Suprapubic skin (tissue), 4 donors: ENCODE measurements at places on chromosomes 7 and 10.

- DNase-seq, result no peak
These were observed 51.2 kb downstream of the ANLN start for GRCh38 chr7:36440880-36441279.

DNA sequence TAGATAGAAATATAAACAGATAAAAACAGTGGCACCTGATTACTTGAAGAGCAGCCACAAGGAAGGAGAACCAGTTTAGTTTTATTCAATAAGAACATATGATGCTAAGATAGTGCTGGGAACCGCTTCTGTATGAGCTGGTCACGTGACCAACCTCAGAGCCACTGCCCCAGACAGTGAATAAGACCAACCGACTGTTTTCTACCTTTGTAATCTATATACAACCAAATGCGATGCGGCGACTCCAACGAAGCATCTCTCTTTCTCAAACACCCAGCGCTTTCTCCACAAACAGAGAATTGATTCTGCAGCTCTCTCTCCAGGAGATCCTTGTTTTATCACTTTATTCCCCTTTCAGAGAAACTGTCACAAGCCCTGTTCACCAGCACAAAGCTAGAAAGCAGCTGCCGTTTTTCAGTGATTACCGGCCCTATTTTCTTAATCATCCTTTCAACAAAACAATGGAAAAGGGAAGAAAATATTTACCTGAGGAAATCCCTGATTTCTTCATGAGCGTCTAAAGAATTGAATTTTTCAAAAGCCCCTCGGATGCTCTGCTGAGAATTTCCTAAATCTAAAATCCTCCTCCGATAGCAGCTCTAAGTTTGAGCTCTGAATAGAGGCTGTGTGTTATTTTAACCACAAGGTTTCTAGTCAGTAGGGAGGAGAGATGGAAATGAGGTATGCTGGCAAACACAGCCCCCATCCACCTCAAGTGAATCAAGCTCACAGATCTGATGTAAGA, 55.7 kb upstream of the JCAD start:
- DNase-seq, result no peak

DNA sequence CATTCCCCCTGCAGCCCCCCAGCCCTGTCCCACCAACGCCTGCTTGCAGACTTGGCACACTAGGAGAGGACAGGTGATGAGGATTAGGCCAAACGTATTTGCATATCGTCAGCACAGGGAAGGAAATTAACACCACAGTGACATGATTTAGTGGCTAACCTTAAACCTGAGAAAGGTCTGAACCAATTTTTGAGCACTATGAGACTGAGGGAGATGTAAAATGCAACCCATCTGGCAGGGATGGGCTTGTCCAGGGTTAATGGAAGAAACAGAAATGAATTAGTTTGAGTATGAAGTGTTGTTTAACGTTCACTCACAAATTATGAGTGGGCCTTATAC, 183.6 kb downstream of the TAX1BP1 start:
- no peak for DNase-seq

GRCh38 chr10:59878915-59879314, 27.4 kb downstream of the CCDC6 start:
- no peak for DNase-seq

- DNase-seq, result no peak
These were observed 69.6 kb upstream of the VWC2 start for GRCh38 chr7:49703881-49704280.

- DNase-seq, result no peak
These were observed 97.7 kb downstream of the ARHGAP12 start for GRCh38 chr10:31830887-31831286.

DNA sequence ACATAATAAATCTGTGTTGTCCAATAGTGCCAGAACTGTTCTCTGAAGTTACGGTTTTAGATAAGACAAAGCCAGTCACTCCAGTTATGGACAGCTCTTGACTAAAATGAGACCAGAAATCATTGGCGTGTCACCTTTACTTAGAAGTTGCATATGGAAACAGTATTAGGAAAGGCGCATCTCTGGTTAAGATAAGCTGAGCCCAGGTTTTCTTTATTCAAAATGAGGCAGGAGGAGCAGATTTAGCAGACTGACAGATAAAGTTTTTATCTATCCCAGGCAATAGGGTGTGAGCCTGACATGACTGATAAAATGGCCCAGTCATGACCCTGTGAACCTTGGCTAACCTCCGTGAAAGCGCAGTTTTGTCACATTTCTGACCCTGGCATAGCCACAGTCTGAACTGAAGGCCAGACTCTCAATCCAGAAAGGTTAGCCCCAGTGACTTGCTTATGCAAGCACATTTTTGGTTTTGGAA, 4.2 kb downstream of the CYP26A1 start:
- no peak for DNase-seq

DNA sequence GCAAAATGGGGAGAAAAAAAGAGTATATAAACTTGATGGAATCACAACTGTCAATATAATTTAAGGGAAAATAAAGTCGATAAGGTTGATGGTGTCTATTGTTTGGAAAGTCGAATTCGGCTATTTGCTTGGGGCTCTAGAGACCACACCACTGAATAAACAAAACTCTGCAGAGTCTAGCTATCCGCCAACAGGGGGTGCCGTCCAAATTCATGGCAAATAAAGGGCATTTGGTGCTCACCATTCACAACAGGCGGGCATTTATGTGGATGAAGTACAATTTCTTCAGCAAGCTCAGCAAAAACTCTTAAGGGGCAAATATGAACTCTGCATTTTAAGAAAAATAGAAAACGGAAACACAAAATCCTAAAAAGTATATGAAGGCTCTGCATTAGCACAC, 23.3 kb downstream of the CD36 start:
- DNase-seq, result no peak

- DNase-seq, result peak; percentile 74
These were observed 765 bp downstream of the WBP1L start for GRCh38 chr10:102744374-102745051.

- no peak for DNase-seq
These were observed 126.1 kb upstream of the AGR3 start for GRCh38 chr7:17007841-17008240.

DNA sequence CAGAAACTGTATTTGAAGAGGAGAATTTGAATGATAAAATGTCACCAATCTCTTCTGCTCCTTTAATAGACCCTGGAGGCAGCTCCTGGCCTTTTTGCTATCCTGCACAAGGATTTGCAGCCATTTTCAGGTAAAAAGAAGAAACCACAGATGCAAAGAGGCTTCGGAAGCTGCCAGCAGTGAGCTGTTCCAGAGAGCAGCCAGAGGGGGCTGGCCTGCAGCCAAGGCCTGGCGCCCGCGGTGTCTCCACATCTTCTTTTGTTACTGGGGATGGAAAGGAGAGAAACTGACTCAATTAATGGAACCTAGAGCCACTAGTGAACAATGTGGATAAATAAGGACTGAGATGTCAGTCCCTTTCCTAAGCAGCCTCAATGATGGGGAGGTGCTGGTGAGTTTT, 23.9 kb upstream of the GPR26 start:
- peak; percentile 23 for DNase-seq

- DNase-seq, result no peak
These were observed 4.1 kb downstream of the ZNF777 start for GRCh38 chr7:149456506-149457421.

DNA sequence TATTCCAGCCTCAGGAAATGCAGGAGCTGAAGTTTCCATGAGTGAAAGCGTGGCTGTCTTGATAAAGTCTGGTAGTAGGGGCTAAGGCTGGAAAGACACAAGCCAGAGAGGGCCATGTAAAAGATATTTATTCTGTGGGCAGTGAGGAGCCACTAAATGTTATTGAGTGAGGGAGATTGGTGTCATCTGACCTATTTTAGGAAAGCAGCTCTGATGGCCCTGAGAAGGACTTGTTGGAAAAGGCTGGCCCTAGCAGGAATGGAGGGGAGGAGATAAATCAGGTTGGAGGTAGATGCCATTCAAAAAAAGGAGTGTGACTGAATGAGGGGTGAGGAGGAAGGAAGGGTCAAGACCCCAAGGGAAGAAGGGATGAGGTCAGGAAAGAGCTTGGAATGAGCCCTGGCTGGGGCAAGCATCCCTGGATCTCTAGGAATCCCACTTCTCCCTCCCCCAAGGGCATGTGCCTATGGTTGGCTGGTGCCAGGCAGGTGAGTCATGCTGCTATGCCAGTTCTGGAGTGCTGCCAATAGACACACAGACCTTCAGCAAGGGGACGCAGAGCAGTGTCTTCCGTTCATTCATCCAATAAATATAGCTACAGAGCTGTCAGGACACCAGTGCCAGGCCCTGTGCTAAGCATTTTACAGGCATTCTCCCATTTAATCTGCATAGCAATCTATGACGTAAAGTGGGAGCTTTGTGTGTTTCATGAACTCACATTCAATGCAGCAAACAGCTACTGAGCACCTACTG, 2.0 kb downstream of the ANKRD2 start:
- DNase-seq, result no peak

DNA sequence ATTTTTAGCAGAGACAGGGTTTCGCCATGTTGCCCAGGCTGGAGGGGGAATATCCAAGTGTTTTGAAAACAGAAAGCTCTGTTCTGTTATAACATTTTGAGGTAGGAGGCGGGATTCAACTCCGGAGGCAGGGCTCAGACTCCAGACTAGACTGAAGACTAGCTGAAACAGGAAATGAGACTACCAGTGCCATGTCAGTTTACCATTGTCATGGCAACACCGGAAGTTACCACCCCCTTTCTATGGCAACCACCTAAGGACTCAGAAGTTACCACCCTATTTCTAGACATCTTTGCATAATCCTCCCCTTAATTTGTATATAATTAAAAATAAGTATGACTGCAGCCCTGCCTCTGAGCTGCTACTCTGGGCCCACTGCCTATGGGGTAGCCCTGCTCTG, 1069.1 kb upstream of the AUTS2 start:
- no peak for DNase-seq

- no peak for DNase-seq
These were observed 109.0 kb upstream of the PLXNA4 start for GRCh38 chr7:132685277-132685676.

- DNase-seq, result no peak
These were observed 4.1 kb downstream of the ZNF680 start for GRCh38 chr7:64558781-64559180.

DNA sequence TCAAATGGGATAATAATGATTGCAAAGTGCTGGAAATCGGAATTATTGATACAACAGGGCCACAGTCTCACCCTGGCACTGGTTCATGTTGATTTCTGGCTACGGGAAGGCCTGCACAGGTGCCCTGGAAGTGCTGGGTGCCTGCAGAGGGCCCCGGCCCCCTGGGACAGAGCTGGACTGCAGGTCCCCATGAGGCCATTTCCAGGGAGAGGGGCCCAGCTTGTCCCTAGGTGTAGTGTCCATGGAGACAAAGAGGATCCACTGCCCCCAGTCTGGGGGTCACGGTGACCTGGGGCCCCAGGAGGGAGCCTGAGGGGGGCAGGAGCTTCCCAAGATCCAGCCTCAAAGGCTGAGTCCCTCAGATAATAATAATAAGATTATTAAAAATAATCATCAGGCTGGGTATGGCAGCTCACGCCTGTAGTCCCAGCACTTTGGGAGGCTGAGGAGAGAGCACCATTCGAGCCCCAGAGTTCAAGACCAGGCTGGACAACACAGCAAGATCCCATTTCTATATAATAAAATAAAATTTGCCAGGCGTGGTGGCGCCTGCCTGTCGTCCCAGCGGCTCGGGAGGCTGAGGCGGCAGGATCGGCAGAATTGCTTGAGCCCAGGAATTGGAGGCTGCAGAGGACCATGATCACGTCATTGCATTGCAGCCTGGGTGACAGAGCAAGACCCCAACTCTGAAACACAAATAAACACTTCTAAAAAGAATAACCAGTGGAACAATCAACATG, 98.1 kb downstream of the MICALL2 start:
- no peak for DNase-seq

- DNase-seq, result no peak
These were observed 156.3 kb downstream of the NRP1 start for GRCh38 chr10:33178026-33178755.

DNA sequence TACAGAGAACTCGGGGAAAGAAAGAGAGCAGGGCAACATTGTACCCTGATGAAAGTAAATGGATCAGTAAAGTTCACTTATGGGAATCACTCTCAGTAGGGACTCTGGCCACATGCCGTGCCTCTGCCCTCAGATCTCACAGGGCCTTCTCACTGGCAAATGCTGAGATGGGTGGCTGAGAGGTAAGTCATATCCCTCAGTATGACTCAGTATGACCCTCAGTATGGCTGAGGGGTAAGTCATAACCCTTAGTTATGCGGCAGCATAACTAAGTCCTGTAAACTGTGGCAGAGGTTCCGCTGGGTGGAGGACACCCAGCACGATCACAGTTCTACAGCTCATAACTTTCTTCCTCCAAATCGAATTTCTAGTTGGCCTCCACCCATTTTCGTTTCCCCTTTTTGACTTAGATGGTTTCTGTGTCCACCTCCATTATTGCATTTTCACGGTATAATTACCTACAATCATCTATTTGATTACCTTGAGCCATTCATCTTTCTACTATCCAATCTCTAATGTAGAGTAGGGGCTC, 26.5 kb upstream of the WNT16 start:
- DNase-seq, result no peak

GRCh38 chr10:127850944-127851343, 41.8 kb downstream of the CLRN3 start:
- DNase-seq, result peak; percentile 65

DNA sequence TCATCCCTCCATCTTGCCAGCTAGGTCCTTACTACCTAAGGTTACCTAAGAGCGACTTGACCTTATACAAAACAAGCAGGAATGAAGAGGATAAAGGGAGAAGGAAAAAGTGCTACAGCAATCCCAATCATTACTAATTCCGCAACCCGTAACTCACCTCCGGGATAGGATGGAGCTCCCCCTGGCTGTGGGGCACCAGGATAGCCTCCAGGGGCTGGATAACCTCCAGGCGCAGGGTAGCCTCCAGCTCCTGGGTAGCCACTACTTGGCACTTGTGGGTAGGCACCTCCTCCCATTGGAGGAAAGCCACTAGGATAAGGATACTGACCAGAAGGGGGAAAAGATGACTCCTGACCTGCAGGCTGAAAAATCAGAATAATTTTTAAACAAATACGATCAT, 15.8 kb downstream of the ANXA7 start:
- DNase-seq, result no peak

- DNase-seq, result no peak
These were observed 98.9 kb downstream of the ANKRD61 start for GRCh38 chr7:6130007-6130587.

DNA sequence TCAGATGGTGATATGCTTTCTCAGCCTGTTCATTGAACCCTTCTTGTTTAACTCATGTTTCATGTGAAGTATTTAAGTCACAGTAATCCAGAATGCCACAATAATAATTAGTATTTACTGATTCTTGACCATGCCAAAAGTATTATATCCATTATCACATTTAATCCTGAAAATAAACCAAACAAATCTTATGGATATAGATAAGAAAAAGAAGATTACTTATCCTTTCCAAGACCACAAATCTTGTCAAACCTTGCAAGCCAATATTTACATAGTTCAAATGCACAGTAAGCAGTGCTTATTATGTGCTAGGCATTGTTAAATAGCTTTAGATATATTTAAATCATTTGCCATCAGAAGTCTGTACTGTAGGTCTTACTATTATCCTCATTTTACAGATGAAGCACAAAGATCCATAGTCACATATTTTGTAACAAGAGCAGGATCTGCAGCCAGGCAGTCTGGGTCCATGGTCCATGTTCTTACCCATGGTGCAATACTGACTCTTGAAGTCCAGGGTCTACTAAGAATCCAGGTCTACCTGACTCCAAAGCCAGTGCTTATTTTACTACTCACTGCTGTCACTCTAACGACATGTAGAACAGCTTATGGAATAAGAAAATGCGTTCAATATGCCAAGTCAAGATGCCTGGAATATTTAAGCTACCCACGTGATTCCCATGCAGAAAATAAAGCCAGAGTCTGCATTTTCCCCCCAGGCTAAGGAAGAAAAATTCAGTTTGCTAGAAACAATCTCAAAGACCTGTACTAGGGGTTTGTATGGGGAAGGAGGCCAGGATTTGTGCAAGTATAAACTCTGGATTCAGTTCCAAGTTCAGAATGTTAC, 984.8 kb upstream of the LRRTM3 start:
- no peak for DNase-seq
